Activated T-cell treated with anti-CD3 and anti-CD28 coated beads for 24 hours (primary cell): ENCODE measurements at places on chromosomes 3 and 15.

- no peak for DNase-seq
These were observed 392.3 kb upstream of the CNTN6 start for GRCh38 chr3:700514-700913.

GRCh38 chr3:15637131-15637951 lies 35.8 kb downstream of the BTD start:
- DNase-seq, result no peak

DNA sequence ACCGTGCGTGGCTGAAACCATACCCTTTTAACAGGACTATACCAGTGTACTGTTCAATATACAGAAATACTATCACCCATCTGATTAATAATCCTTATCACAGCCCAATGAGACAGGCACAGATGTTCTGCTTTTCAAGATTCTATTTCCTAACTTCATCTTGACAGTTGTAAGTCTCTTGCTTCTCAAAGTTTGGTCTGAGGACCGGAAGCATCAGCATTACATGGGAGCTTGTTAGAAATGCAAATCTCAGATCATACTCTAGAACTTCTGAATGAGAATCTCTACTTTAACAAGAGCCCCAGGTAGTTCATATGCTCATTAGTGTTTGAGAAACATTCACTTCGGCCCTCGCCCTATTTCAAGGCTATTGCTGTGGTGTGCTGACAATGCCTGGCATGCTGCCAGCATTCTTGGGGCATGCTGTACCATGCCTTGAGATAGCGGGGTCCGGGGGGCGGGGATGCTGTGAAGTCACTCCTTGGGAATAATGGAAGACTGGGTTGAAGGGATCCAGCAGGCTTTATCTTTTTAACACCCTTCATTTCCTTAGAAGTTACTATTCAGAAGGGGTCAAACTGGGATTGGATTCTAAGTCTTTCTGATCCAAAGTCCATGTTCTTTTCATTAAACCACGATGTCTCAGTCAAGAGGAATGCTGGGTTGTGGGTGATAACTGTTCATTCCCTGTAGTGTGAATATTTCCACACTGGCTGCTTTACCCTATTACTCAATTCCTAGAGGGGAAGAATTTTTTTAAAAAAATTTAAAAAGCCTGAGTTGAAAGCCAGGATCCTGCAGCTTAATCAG lies 194.7 kb downstream of the LPP start:
- DNase-seq, result no peak

DNA sequence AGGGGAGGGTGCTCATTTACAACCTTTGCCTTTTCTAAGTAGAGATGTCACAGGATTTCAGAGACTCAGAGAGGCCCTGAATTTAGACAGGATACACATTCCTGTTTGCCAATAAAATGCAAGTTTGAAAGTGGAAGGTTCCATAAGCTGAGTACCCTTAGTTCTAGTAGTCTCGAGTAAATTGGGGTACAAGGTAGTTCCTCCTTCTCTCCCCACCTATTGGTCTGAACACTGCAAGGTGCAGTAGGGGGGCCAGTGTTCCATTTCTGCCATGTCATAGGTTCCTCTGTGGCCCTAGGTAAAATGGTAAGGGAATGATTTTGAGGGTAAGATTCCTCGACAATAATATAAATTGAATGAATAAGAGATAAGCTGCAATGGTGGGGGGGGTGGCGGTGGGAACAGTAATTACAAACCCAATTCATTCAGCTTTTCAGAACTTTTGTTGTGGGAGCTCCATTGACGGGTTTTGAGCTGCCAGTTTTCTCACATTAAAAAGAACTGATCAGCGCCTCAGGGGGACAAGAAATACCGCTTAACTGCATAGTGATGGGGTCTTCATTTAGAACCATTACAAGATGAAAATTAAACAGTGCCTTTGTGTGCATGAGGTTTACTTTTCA lies 5.9 kb downstream of the SOX2 start:
- no peak for DNase-seq

- DNase-seq, result no peak
These were observed 20.6 kb downstream of the FAN1 start for GRCh38 chr15:30924353-30924752.
